Psoas muscle (tissue), 8 donors: ENCODE measurements at places on chromosomes 4 and X. TPM values are rescaled to one million over a fixed set of nuclear protein-coding genes. Genes with fewer than 3 reads are reported as not detected.

GAGE12J gene
- not detected for total RNA-seq

TDO2 gene
- total RNA-seq, result not detected

PLAC8 gene
- 1.6 TPM for total RNA-seq

ART3 gene
- 142 TPM for total RNA-seq

PNMA6A gene
- 0.38 TPM for total RNA-seq

GPR50 gene
- not detected for total RNA-seq

PAGE1 gene
- not detected for total RNA-seq

MTMR8 gene
- 0.71 TPM for total RNA-seq

GAGE12H gene
- not detected for total RNA-seq

CFAP47 gene
- 0.20 TPM for total RNA-seq

DCX gene
- total RNA-seq, result not detected

CENPI gene
- total RNA-seq, result 0.28 TPM

TBC1D8B gene
- total RNA-seq, result 0.99 TPM

ZCCHC18 gene
- total RNA-seq, result 0.07 TPM

MAGEA1 gene
- not detected for total RNA-seq

TRIML2 gene
- not detected for total RNA-seq

P2RY8 gene
- total RNA-seq, result 1.6 TPM

TEX13D gene
- total RNA-seq, result not detected

RRH gene
- total RNA-seq, result not detected

NSD2 gene
- total RNA-seq, result 36.0 TPM

TCEANC gene
- total RNA-seq, result 3.5 TPM

ADH1B gene
- total RNA-seq, result 71.8 TPM

NSG1 gene
- 0.28 TPM for total RNA-seq

GJB1 gene
- total RNA-seq, result not detected

GPR82 gene
- total RNA-seq, result not detected

TBX22 gene
- total RNA-seq, result not detected

LAMTOR3 gene
- 24.7 TPM for total RNA-seq

NLGN3 gene
- 0.07 TPM for total RNA-seq

VCX3B gene
- total RNA-seq, result not detected

KIAA1210 gene
- not detected for total RNA-seq

EPGN gene
- total RNA-seq, result 0.47 TPM

FAM149A gene
- total RNA-seq, result 3.3 TPM

ADGRG2 gene
- 0.48 TPM for total RNA-seq

PYURF gene
- 54.8 TPM for total RNA-seq

CENPVL1 gene
- not detected for total RNA-seq

GLRA2 gene
- not detected for total RNA-seq

CLCN4 gene
- total RNA-seq, result 48.7 TPM

SOX3 gene
- not detected for total RNA-seq

PAGE2 gene
- not detected for total RNA-seq

ANTXR2 gene
- 18.2 TPM for total RNA-seq

NUDT11 gene
- total RNA-seq, result 0.17 TPM
